ENCODE measurements at places on chromosomes 6 and 20. TPM values are rescaled to one million over a fixed set of nuclear protein-coding genes. Genes with fewer than 3 reads are reported as not detected.

MRAP2 gene
- total RNA-seq = 0.26 TPM

DLL1 gene
- total RNA-seq = 4.1 TPM

KHDC1 gene
- total RNA-seq = 1.7 TPM

- DNase-seq = no peak
These were observed 208.0 kb downstream of the FARS2 start for GRCh38 chr6:5469101-5469846.

GRCh38 chr6:122714059-122714458 is 65.5 kb upstream of the FABP7 start:
- no peak for DNase-seq

- DNase-seq = no peak
These were observed 44.9 kb downstream of the CPXM1 start for GRCh38 chr20:2755451-2756055.

DNA sequence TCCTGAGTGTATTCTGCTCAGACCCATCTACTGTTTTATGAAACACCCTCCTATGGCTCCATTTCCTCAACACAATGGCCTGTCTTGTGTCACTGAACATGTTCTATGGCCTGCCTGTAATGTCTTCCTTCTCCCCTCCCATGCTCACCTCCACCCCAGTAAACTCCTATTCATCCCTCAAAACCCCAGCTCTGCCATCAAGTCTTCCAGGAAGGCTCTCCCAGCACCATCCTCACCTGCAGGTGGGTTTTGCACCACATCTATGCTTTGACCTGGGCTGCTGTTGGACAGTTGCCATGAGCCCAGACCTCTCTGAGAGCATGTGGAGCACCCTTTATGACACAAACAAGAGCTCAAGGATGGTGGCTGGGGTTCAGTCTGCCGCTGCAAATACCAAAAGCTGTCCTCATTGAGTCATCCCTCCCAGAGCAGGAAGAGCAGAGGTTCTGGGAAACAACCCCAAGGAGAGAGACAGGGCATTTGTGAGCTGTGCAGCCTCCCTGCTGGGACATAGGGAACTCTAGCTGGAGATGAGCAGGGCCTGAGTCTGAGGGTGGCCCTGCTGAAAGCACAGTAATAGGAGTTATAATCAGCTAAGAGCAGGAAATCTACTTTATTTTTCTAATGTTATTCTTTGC is 93.8 kb upstream of the CD93 start:
- no peak for DNase-seq

DNA sequence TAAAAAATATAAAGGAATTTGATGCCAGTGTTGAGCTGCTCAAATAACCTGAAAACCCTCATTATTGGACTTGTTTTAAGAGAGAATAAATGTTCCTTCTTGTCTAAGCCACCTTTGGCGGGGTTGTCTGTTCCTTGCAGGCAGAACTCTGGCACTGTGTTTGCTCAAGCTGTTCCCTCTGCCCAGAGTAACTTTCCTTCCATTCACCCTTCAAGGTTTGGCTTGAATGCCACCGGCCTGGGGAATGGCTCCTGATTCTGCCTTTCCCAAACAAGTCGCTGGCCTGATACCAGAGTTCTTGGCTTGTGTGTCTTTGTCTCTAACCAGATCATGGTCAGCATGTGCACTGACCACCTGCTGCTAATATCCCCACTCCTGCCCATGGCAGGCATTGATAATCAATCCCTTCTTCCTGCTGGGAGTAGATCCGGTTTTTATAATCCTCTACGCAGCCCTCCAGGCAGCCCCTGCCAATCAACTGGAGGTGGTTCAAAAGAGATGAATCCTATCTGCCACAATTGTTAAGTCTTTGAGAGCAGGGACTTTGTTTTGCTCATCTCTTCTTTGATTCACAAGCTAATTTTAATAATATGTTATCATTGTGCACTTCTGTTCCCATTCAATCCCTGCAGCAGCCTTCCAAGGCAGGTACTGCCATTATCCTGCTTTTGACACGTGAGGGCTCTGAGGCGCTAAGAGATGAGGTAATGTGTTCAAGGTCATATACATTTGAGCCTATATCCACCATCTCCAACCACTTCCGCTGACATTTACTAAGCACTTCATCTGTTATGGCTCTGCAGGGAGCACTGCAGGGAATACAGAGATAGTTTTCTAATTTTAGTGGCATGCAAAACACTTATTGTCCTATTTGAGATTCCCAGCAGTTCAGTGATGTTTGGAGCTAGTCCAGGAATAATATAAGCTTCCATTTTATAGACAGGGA is 3.1 kb upstream of the CCM2L start:
- no peak for DNase-seq

- DNase-seq = no peak
These were observed 10.3 kb upstream of the ERVFRD-1 start for GRCh38 chr6:11121851-11122250.

Data from bronchial epithelial cell (primary cell).